ENCODE measurements at places on chromosomes 12 and 14.

- DNase-seq = no peak
Observed at GRCh38 chr14:95054346-95055280, 102.7 kb downstream of the DICER1 start.

DNA sequence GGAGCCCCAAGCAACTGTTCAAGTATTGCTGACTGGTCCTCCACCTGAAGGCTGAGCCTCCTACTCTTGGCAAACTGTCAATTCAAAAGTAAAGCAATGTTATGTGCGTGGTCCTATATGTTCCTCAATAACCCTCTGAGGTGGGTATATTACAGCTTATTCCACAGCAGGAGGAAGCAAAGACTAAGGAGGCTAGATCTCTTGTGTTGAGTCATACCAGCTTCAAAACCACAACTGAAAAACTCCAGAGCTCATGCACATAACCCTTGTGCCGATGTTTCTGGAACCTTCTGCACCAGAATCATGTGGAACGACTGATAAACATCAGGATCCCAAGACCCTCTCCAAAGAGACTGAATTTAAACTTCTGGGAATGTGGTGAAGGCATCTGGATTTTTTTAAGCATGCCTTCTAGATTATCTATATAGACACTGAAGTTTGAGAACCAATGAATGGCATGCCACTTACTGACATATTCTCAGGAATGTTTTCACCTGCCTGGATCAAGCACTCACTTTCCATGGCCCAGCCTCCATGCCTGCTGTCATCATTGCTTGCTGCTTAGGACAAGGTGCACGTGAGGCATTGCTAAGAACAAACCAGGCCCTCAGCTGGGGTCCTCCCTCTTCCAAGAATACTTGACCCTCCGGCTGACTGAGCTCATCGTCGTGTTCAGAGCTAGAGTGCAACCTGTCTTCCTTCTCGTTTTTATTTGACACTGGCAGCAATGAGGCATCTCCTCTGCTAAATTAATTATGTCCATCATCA lies 194.7 kb downstream of the BCL11B start:
- DNase-seq = no peak

GRCh38 chr12:26124446-26125399 lies at the start of gene BHLHE41:
Gene BHLHE41 (minus strand): TSS chr12:26125037. CDS start chr12:26124779, 258 bp downstream.
- no peak for DNase-seq

- no peak for DNase-seq
Observed at GRCh38 chr14:73188501-73188911, 48.8 kb upstream of the PAPLN start.

DNA sequence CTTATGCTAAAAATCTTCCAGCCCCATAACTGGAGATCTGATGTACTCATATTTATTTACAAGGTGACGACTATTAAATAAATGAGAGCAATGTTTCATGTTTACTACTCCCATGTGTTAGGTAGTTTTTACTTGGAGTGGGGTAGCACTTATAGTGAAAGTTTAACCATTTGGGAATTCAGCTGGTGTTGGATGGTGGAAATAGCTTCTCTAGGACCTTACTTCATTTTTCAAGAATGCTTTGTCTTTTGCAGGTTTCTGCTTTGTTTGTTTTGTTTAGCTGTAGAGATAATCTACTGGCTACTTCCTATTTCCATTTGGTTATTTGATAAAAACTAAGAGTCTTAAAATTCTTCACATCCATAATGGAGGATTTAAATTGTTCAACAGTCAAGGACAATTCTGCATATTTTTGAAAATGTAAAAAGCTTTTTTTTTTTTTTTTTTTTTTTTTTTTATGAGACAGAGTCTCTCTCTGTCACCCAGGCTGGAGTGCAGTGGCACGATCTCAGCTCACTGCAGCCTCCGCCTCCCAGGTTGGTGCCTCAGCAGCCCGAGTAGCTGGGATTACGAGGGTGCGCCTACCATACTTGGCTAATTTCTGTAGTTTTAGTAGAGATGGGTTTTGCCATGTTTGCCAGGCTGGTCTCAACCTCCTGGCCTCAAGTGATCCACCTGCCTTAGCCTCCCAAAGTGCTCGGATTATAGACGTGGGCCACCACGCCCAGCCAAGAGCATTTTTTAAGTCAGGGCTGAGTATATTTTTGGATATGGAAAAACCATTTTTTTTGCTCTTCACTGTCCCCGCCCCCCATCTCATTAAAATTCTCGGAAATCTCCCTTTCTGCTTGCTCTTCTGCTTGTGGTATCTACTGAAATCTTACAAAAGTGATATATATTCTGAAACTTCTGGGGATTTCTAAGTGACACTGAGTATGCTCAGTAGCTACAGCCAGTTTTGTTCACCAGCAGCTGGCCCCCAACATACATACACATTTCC lies 1.4 kb upstream of the ABCD2 start:
- DNase-seq = no peak

- no peak for DNase-seq
Observed at GRCh38 chr14:105837349-105838063, 311.1 kb downstream of the TMEM121 start.

- DNase-seq = no peak
Observed at GRCh38 chr12:93785249-93786010, 108.3 kb downstream of the CRADD start.

DNA sequence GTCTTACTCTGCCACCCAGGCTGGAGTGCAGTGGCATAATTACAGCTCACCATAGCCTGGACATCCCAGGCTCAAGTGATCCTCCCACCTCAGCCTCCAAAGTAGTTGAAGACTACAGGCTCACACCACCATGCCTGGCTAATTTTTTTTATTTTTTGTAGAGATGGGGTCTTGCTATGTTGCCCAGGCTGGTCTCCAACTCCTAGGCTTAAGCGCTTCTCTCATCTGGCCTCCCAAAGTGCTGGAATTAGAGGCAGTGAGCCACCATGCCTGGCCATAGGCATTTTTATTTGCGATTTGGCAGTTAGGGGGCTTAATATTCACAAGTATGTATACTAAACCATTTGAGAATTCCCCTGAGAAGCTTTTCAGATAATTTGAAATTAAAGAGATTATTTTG lies 19.1 kb downstream of the PNMA1 start:
- DNase-seq = no peak

DNA sequence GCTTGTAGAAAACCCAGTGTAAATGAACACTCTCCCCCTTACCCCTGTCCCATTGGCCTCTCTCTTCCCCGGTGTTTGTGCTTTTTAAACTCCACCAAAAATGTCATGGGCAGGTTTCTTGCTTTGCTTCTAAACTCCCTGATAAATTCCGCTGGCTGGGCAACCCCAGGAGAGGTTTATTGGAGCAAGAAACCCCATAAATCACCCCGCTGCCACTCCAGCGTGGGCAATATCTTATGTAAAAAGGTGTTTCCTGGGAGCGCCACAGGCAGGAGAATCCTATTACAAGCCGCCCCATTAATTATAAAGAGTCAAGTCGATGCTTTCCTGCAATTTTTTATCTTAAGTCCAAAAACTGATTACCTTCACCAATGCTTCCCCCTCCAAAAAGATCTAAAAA lies 22.8 kb downstream of the LHX5 start:
- no peak for DNase-seq

DNA sequence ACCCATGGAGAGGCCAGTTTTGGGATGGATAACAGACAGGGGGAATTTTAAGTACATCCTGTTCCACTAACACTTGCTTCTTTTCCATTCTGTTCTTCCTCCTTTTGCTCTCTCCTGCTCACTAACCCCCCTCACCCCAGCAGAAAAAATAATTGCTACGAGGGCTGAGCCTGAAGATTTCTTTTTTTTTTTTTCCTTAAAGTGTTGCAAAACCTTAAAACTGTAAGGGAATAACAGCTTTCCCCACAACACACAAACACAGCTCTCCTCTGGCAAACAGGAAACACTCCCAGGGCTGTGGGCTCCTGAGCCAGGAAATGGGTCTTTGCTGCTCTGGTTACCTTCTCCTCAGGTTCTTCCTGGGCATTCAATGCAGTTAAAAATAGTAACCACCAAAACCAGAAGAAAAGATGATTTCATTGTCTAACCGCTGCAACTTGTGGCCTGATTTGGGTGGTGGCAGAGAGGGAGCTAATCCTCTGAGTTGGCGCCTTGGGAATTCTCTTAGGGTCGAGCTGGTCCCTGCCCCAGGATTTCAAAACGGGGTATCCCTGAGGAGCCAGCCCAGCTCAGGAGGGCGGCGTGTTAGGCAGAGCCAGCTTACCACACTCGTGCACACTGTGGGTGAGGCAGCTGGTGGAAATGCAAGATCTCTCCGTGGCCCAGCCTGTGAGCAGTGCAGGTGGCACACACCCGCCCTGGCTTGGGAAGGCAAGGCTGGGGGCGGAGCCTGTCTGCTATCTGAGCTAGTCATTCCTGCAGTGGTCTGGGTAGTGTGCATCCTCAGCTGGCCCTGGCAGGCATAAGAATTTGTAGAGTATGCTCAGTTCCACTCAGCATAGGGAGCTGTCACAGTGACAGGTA lies 17.1 kb upstream of the EMP1 start:
- DNase-seq = peak; percentile 6

DNA sequence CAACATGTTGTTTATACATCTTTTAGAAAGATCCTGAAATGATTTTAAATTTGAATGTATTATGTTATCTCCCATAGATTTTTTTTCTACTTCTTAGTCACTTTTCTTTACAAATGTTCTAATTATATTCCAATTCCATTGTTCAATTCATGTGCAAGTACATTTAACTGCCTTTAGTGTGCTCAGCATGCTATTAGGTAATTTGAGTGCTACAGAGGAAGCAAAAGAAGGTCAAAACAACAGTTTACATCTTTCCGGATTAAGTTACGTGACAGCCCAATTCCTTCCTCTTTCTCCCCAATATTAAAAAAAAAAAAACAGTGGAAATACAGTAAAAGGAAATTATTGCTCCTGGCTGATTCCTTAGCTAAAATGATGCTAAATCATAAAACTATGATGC lies 98.3 kb downstream of the RTN1 start:
- DNase-seq = no peak

GRCh38 chr12:28893365-28893764 lies 255.7 kb upstream of the FAR2 start:
- no peak for DNase-seq

GRCh38 chr12:46382964-46383653 lies 10.5 kb upstream of the SLC38A2 start:
- peak; percentile 87 for DNase-seq

DNA sequence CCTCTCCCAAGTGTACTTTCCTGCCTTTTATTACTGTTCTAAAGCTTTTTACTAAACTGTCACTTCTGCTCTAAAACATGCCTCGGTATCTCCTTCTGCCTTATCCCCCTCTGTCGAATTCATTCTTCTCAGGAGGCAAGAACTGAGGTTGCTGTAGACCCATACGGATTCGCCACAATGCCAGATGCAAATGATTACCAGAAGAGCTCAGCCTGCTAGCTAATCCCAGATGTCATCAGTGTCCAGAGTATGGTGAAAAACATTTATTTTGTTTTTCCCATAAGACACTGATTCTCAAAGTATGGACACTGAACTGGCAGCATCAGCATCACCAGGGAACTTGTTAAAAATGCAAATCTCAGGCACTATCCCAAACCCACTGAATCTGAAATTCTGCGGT lies 359.3 kb downstream of the TMTC2 start:
- DNase-seq = no peak

- no peak for DNase-seq
Observed at GRCh38 chr14:70915415-70915814, 8.2 kb downstream of the PCNX1 start.

DNA sequence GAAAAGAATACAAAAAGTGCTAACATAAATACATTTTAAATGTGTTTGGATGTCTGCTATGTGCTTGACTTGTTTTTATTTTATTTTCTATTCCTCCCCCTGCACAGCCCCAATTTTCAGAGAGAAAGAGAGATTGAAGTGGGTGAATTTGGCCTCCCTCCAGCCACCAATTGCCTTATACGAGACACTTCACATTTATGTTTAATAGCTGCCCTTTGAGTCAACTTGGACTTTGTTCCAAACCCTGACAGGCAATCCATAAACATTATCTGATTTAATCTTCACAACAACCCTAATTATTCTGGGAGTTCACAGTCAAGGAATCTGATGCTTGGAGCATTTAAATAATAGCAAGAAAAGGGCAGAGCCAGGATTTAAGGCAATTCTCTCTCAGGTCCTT lies 161.7 kb downstream of the SLC15A4 start:
- no peak for DNase-seq

DNA sequence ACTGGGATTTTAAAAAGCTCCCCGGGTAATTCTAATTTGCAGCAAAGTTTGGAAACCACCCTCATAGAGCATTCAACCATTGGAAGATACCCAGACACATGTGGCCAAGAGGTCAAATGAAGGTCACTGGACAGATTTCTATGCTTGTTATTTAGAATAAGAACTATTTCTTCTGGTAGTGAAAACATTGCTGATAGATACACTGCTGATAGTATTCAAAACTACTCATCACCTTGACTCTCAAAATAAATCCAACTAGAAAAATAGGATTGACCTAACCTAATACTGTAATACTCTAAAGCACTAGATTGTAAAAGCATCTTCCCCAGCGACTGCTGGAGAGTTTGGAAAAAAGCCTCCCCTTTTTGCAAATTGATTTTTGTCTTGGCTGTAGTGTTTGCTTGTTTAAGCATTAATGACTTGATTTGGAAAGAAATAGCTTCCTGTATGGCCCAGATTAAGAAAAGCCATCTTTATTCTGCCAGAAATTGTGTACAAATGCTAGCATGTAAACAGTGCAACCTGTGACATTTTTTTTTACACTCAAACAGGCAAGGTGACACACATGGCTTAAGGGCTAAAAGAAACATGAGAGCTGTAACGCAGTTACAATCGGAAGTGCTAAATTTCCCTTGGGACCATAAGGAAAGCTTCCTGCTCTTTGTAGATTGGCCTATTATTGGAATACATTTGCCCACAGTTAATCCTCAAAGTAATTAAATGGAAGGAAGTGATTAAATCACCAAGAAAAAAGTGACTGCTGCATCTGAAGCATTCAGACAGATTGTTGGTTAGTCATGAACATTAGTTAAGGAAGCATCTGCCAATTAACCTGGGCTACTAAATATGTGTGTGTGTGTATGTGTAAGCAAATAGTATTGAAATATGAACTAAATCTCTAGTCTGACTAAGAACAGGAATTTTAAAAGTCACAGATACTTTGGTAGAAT lies 356.5 kb upstream of the ATP2B1 start:
- DNase-seq = no peak
